ENCODE measurements at places on chromosomes 6 and 20. TPM values are rescaled to one million over a fixed set of nuclear protein-coding genes. Genes with fewer than 3 reads are reported as not detected.
A peak's percentile ranks its signal among the peaks of the same experiment; 100 is the strongest.

DNA sequence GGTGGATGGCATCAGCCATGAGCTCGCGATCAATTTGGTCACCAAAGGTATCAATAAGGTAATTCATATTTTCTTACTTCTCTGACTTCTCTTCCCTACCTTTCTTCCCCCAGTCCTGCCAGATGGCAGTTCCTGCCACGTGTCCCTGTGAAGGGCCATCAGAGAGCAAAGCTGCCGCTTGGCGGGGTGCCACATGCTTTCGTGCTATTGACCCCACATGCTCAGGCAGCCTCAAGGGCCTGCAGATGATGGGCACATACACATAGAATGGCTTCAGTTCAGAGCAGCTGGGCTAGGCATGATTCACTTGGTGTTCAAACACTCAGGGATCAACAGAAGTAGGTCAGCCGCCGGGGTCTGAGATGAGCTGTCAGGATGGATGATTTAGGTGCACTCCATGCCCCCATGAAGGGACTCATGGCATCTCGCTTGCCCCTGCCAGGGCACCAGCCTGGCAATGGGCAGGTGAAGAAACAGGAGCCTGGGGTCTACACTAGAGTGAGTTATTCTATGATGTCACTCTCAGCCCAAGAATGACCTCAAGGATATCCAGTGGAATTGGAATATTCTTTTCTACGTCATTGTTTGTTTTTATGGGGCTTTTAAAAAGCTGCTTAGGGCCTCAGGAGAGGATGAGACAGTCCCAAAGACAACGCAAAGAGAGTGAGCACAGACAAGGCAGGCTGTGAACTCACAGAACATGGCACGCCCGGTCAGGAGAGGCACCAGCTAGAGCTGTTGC is 25.5 kb downstream of the BANF2 start:
- DNase-seq, result no peak
- no peaks in the 10 kb centered on the region for H3K27me3 ChIP-seq

DNA sequence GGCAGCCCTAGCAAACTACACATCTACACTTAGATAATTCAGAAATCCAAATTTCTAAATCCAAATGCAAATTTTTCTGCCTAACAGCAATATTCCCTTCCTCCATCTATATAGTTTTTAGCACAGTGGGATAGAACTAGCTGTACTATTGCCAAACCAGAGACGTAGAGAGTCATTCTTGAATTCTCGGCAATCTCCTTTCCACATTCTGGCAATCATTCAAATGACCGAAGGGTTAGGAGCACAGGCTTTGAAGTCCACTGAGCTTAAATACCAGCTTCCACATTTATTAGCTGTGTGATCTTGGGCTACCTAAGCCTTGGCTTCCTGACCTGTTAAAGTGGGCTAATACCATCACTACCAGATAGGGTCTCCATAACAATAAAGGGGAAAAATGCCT is 3.1 kb upstream of the RPS12 start:
- H3K4me1 ChIP-seq, result peaks cover 17% of the 10 kb centered on the region
- no peak for DNase-seq
- H3K4me3 ChIP-seq, result no peak overlapping the region
- peaks cover 23% of the 10 kb centered on the region for H3K36me3 ChIP-seq
- peaks cover 33% of the 10 kb centered on the region for H3K27me3 ChIP-seq

DNA sequence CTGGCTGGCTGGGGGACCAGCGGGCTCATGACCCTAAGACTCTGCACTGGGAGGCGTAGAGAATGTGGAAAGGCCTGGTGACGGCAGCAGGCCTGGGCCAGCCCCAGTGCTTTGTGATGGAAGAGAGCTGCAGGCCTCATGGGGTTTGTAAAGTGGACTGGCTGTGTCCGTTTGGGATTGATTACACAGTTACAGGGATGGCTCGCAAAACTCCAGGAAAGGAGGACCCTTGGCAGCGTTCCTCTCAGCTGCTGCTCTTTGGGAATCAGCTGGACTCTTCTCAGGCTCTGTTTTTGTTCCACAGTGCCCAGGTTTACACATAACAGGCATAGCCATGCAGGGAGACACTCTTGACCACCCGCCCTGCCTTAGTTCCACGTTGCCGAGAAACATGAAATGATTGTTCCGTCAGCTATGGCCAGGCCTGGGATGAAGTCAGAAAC is 89.0 kb downstream of the SLX4IP start:
- no peaks in the 10 kb centered on the region for H3K27me3 ChIP-seq
- DNase-seq, result no peak
- H3K27ac ChIP-seq, result no peak overlapping the region
- peaks cover 38% of the 10 kb centered on the region for H3K4me1 ChIP-seq

DNA sequence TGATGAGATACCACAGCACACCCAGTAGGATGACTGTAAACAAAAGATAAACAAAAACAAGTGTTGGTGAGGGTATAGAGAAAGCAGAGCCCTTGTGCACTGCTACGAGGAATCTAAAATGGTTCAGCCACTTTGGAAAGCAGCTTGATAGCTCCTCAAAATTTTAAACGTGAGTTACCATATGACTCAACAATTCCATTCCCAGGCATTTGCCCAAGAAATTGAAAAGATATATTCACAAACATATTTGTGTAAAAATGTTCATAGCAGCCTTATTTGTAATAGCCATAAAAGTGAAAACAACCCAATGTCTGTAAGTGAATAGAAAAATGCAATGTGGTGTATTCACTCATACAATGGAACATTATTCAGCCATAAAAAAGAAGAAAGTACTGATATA is 141.0 kb upstream of the BTBD3 start:
- H3K4me3 ChIP-seq, result no peak overlapping the region
- H3K27ac ChIP-seq, result no peak overlapping the region
- H3K27me3 ChIP-seq, result no peaks in the 10 kb centered on the region
- DNase-seq, result no peak
- H3K4me1 ChIP-seq, result peaks cover 5% of the 10 kb centered on the region

GRCh38 chr20:62772990-62773844 is 23.1 kb upstream of the MRGBP start:
- no peak for DNase-seq
- H3K27ac ChIP-seq, result no peak overlapping the region
- peaks cover 31% of the 10 kb centered on the region for H3K4me1 ChIP-seq
- H3K27me3 ChIP-seq, result no peaks in the 10 kb centered on the region

DNA sequence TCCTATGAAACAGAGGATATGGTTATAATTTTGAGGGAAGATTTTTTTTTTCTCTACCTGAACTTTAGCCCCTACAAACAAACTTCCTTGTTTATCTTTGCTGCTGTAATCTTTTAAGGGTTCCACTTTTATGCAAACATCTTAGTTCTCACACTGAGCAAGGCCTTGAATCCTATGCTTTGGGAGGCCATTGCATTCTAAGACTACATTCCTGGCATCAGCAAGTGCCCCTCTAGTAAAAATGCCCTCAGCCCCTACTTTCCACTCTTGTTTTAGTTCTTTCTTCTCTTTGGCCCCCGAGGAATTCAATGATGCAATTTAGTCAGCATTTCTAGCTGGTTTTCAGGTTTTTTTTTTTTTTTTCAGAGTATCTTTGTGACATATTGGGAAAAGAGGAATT is 8.1 kb upstream of the AHI1 start:
- H3K4me1 ChIP-seq, result peaks cover 34% of the 10 kb centered on the region
- no peak for DNase-seq
- H3K27ac ChIP-seq, result peak overlapping the region; percentile 89
- no peak overlapping the region for H3K4me3 ChIP-seq
- peaks cover 7% of the 10 kb centered on the region for H3K36me3 ChIP-seq

DNA sequence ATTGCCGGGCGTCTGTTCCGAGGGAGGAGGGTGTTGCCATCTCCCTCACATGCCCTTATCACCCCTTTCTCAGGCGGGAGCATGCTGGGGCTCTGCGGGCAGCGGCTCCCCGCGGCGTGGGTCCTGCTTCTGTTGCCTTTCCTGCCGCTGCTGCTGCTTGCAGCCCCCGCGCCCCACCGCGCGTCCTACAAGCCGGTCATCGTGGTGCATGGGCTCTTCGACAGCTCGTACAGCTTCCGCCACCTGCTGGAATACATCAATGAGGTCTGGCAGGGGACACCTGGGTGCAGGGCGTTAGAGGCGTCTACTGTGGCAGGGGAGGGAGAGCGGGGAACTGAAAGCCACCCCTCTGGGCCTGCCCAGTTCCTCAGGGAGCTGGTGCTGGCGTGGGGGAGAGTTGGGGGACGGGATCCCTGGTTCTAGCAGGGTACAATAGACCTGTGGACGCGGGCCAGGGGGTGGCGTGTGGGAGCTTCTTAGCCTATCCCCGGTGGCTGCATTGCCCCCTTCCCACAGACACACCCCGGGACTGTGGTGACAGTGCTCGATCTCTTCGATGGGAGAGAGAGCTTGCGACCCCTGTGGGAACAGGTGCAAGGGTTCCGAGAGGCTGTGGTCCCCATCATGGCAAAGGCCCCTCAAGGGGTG is 697 bp downstream of the PPT2 start:
- peaks cover 28% of the 10 kb centered on the region for H3K27me3 ChIP-seq
- peak; percentile 55 for DNase-seq
- H3K4me3 ChIP-seq, result peak overlapping the region; percentile 91
- H3K27ac ChIP-seq, result peak overlapping the region; percentile 82

DNA sequence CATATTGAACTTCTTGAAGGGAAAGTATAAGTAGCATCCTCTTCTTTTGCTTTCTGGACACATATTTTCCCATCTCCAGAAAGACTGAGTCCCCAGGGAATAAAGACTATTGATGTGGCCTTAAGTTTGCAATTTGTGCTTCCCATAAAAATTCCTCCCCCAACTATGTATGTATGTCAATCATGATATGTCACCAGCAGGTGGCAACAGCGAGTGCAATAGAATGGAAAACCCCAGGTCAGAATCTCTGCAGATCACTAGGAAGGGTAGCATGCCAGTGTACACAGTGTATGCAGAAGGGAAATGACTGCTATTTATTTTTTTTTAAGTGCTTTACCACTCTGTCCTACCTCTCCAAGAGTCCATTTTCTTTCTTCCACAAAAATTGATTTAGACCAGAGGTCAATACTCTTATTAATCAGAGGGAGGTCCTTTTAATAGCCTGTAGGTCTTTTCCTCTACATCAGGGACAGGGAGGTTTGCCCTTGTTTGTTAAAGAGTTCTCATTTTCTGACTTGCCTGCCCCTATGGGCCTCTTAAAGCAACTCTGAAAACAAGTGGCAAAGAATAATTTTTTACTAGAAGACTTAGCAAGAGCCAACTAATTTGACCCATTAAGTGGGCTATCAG is 61.4 kb downstream of the BMP2 start:
- no peaks in the 10 kb centered on the region for H3K36me3 ChIP-seq
- no peaks in the 10 kb centered on the region for H3K4me1 ChIP-seq
- peak; percentile 8 for DNase-seq

DNA sequence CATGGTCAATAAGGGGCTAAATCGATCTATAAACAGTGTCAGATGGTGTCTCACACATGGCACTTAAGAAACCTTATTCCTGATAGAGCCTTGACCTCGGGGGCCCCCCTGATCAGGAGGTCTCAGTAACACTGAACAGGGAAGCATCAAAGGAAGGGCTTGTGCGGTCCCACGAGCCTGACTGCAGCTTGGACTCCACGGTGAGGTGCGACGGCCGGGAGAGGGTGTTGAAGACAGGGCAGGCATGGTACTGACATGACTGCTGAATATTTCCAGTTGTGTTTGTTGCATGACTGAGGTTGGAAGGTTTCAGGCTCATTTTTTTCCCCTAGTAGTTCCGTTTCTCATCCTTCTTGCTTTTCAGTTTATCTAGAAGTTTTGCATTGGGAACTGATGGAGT is 107.1 kb upstream of the JAG1 start:
- no peak overlapping the region for H3K4me3 ChIP-seq
- peaks cover 1% of the 10 kb centered on the region for H3K27me3 ChIP-seq
- H3K36me3 ChIP-seq, result no peaks in the 10 kb centered on the region
- no peak for DNase-seq
- H3K27ac ChIP-seq, result no peak overlapping the region
- peaks cover 2% of the 10 kb centered on the region for H3K4me1 ChIP-seq

- H3K36me3 ChIP-seq, result no peaks in the 10 kb centered on the region
- H3K27me3 ChIP-seq, result peaks cover 10% of the 10 kb centered on the region
- no peak for DNase-seq
- peaks cover 5% of the 10 kb centered on the region for H3K4me1 ChIP-seq
Observed at GRCh38 chr6:129539032-129539431, 170.9 kb downstream of the ARHGAP18 start.

GRCh38 chr6:135811644-135812526 is 39.6 kb upstream of the PDE7B start:
- peaks cover 2% of the 10 kb centered on the region for H3K4me1 ChIP-seq
- H3K4me3 ChIP-seq, result no peak overlapping the region
- no peaks in the 10 kb centered on the region for H3K27me3 ChIP-seq
- no peak for DNase-seq
- no peaks in the 10 kb centered on the region for H3K36me3 ChIP-seq

GRCh38 chr6:156901309-156902019 is 124.3 kb downstream of the ARID1B start:
- no peak overlapping the region for H3K4me3 ChIP-seq
- peaks cover 9% of the 10 kb centered on the region for H3K36me3 ChIP-seq
- peaks cover 25% of the 10 kb centered on the region for H3K4me1 ChIP-seq

- H3K4me3 ChIP-seq, result no peak overlapping the region
- no peak for DNase-seq
- H3K36me3 ChIP-seq, result no peaks in the 10 kb centered on the region
- no peaks in the 10 kb centered on the region for H3K27me3 ChIP-seq
Observed at GRCh38 chr6:164570801-164571200, 738.6 kb downstream of the C6orf118 start.

DNA sequence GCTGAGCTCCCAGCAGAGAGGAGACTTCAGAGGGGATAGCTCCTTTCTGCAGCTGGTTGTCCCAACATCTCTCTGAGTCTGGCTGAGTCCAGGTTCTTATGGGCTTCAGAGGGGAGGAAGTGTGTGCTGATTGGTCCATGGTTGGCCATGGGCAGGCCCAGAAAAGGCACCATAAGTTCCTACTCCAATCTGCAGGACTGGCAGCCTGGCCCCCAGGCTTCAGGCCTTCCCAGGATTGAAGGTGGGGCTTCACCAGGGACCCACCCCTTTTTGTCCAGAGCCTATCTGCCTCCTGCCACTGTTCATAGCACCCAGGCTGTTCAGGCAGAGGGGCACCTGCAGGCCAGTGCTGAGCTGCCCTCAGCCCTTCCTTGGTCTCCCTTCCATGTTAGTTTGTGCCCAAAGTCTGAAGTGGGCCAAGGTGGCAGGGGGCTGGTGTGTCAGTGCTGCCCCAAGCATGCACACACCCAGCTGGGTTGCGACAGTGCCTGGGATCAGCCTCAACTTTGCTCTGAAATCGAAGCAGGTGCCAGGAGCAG is 21.6 kb upstream of the TOP1 start:
- H3K27me3 ChIP-seq, result no peaks in the 10 kb centered on the region
- H3K27ac ChIP-seq, result no peak overlapping the region
- peaks cover 64% of the 10 kb centered on the region for H3K4me1 ChIP-seq
- no peak overlapping the region for H3K4me3 ChIP-seq

RTF2 gene
- 103 TPM for total RNA-seq

DLL1 gene
- not detected for total RNA-seq

OR2H1 gene
- not detected for total RNA-seq

AURKA gene
- total RNA-seq, result 64.8 TPM

LY6G6C gene
- not detected for total RNA-seq

TNNC2 gene
- total RNA-seq, result 0.28 TPM

LST1 gene
- 14.6 TPM for total RNA-seq

FAM110A gene
- total RNA-seq, result 12.7 TPM
